ENCODE measurements at places on chromosomes 1 and 21. TPM values are rescaled to one million over a fixed set of nuclear protein-coding genes. Genes with fewer than 3 reads are reported as not detected.

DNA sequence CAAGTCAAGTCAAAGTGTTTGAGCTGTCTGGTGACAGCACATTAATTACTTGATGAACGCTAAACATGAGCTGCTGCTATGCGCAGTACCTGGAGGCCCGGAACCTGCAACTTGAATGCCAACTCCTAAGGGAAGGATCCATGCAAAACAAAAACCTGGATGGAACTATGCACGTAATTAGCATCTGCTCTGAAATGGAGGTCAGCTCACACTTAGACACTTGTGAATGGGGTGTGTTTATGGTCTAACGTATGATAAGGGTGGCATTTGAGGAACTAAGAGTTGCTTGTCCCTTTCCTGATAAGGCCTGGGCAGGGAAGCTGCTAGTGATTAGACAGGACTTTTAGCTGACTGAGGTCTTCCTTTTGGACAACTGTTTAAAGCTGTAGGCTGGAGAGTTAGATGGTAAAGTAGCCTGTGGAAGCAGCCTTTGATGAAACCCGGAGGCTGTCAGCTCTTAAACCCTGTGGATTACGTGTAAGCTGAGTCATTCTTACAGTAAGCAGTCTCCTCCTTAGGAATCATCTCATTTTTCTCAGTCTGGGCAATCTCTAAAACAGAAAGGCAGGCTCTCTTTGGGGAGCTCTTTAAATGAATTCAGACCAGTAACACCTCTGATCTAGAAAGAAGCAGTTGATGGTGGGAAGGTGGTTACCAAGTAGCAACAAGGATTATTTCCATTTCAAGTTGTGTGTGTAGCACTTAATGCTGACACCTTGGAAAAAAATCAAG is 6.8 kb downstream of the TENT5C start:
- no peak for DNase-seq

- DNase-seq = no peak
Measured at GRCh38 chr1:161219078-161219892, 4.1 kb downstream of the APOA2 start.

- DNase-seq = no peak
Measured at GRCh38 chr1:54499360-54500106, 48.5 kb upstream of the ACOT11 start.

GRCh38 chr1:20903437-20903836 is 116.3 kb upstream of the HP1BP3 start:
- no peak for DNase-seq

DNA sequence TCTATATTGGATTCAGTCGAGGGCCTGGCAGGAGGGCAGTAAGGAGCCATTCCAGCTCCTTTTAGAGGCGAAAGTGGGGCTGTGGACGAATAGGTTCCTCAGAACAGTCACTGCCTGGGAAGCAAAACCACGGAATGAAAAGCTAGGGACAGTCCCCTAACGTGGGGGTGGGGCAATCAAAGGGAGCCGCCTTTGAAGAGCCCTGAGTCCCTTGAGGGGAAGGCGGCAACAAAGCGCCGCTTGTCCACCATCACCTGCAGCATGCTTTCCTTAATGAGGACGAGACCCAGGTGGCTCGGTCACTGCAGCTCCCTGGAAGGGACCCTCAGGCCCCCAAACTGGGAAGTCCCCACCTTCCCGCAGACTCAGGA is 184.7 kb downstream of the ETS2 start:
- no peak for DNase-seq

Gene CLCA4
- 4.2 TPM for total RNA-seq

DNA sequence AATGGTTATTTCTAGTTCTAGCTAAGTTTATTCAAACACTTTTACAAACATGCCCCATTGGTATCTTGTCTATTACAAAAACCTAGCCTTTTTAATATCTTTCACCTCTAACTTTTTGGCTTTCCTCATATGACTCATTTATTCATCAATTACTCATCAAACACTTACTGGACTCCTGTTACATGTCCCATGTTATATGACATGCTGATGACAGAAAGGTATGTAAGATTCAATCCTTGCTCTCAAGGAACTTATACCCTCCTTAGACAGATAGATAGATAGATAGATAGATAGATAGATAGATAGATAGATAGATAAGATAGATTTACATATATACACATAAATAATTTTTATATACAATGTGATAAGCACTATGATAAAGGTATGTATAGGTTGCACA is 33.9 kb upstream of the INSL5 start:
- no peak for DNase-seq

Gene MEX3A
- total RNA-seq = 0.72 TPM

- DNase-seq = peak; percentile 67
Measured at GRCh38 chr1:34871443-34872132, 12.0 kb upstream of the SMIM12 start.

DNA sequence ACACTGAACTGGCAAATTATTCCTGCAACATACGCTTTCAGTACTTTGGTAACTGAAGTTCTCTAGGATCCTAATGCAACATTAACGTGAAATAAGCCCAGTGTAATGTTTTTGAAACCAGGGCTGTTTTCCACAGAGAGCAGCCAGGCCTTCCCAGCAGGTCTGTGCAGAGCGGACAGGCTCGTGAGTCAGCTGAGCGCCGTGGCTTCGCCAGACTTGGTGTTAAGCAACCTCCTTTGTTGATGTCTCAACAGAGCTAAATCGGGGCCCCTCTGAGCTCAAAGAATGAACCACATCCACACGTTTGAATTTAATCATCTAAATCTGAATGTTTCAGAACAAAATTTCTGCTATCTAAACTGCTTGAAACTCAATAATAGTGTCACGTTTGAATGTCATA is 181.8 kb upstream of the FMN2 start:
- DNase-seq = peak; percentile 56

- no peak for DNase-seq
Measured at GRCh38 chr1:241888232-241888631, 40.2 kb downstream of the EXO1 start.

- no peak for DNase-seq
Measured at GRCh38 chr1:94974241-94974640, 47.3 kb upstream of the CNN3 start.

GRCh38 chr1:168045311-168045710 is 91.4 kb downstream of the GPR161 start:
- DNase-seq = no peak

GRCh38 chr1:228900099-228900885 is 165.0 kb downstream of the RHOU start:
- DNase-seq = no peak

DNA sequence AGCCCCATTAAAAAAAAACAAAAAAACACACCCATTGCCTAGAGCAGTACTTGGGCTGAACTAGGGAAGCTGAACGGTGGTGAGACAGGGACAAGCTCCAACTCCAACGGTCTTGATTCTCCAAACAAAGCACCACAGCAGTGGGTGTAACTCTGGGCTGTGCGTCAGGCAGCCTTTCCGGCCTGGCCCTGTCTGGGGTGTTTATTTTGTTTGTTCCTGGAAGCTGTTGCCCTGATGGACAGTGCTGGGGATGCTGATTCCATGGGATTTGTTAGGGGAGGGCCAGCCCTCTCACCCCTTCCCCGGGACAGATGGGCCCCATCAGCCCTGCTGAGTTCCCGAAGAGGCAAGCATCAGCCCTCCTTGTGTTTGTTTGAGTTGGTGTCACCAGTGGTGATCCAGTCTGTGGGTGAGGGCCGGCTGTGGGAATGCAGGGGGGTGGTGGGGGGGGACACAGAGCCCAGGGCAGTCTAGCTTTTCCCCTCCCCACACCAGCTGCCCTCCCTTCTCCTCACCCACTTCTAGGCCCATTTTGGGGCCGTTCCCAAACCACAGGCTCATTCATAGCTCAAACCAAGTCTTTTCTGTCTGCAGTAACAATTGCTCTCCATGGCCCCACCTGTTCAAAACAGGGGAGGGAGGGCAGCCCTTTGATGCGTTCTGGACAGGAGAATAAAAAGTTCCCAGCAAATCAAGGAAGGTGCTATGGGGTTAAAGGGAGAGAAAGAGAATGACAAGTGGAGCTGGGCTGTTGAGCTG is 4.5 kb downstream of the WNT2B start:
- no peak for DNase-seq

Gene TIAM1
- 84.4 TPM for total RNA-seq

Gene ATXN7L2
- total RNA-seq = 14.2 TPM

DNA sequence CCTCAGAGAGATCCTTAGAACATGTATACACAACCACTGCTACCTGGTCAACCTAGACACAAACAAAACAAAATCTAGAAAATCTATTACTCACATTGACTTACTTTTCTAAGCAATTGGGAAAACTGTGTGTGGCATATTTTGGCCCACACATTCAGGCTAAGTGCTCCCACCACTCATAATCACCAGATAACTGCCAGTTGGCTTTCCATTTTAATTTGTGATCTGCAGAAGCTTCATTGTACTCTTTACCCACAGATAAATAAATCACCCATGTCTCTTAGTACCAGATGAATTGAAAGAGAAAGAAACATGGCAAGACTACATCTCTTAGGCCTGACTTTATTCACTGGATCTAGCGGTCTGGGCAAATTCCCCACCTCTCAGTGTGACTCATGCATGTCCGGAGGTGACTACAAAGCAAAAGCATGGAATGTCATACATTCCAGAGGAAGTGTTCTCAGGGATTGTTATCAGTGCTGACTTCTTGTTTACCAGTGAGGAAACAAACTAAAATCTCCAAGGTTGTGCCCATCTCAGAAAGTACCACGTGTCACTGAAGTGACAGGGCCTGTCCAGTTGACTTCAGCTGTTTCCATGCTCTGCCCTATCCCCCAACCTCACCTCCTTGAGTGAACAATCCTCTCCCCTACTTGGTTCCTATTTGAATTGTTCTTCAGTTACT is 52.4 kb upstream of the BCL10 start:
- no peak for DNase-seq

DNA sequence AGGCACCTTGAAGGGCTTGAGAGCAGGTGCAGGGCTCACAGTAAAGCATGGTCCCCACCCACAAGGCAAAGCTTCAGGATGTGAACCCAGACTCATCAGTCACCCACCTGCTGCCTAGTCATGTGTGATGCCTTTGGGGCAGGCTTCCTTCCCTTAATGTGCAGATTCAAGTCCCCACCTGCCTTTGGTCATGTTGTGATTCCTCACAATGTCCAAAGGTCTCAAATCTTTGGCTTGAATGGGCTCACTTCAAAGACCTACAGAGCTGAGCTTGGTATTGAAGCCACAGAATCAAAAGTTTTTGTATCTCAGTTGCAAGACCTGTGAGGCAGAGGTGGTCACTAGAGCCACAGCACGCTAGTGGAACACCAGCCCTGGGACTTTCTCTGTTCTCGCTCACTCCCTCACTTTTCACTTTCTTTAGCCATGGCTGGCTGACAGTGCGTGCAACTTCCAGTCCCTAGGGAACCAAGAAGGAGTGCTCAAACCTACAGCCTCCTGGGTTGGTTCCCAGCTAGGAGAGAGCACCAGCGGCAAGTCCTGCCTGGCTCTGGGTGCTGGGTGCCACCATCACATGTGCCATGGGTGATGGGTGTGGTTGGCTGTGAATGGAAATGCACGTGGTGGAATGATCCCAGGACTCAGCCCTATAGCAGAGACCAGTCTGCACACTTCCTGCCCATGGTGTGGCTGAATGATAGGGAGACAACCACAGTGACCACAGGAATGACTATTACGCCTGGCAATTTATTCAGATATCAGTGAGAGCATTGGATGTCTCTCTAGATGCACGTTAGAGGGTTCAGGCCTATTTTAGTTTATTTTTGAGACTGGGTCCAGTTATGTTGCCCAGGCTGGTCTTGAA is 26.4 kb upstream of the CLIC6 start:
- DNase-seq = no peak

DNA sequence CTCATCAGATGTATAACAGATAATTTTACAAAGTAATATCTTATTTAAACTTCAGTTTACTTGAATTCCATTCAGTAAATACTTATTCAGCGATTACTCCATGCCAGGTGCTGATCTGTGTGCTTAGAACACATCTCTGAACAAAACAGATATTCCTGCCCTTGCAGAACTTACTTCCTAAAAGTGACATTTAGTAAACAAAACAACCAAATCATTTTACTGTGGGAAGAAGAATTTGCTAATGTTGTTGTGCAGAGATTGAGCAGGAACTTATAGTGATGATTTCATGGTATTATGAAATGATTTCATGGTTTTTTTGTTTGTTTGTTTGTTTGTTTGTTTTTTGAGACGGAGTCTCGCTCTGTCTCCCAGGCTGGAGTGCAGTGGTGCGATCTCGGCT is 39.3 kb upstream of the WLS start:
- no peak for DNase-seq

DNA sequence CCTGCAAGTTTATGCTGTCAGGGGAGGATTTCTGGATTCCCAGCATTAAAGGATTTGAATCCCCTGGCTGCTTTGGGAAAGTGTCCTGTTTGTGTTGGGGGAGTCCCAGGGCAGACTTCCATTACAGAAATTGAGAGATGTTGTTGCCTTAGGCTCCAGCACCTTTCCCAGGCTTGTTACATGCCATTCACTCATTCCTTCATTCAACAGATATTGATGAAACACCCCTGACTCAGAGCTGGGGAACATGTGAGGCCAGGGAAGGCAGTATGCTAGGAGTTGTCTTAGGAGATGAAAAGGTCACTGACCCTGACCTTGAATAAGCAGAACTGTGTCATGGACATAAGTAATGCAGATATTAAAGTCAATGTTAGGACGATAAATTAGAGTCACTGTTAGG is 161.7 kb downstream of the NTMT2 start:
- DNase-seq = no peak

- no peak for DNase-seq
Measured at GRCh38 chr1:64669098-64669675, 75.7 kb upstream of the RAVER2 start.

GRCh38 chr1:212207118-212207517 is 78.1 kb upstream of the PPP2R5A start:
- no peak for DNase-seq

- DNase-seq = no peak
Measured at GRCh38 chr1:238063454-238063853, 172.7 kb upstream of the ZP4 start.

Gene GPN2
- total RNA-seq = 25.3 TPM

Data from dorsolateral prefrontal cortex (tissue), 122 donors.